Pericardium fibroblast (primary cell): ENCODE measurements at places on chromosomes 2 and 18. TPM values are rescaled to one million over a fixed set of nuclear protein-coding genes. Genes with fewer than 3 reads are reported as not detected.

The SLC4A5 gene
- under 0.01 TPM in 1 of 2 replicates, not detected in the other for total RNA-seq

The PSMD14 gene
- total RNA-seq, result 34.0 and 45.9 TPM in 2 replicates

The LYPD1 gene
- total RNA-seq, result 0.09 and 0.12 TPM in 2 replicates

The FER1L5 gene
- total RNA-seq, result under 0.01 TPM in 1 of 2 replicates, not detected in the other
